Kidney (tissue), 22 donors: ENCODE measurements at places on chromosomes 12 and 14.

DNA sequence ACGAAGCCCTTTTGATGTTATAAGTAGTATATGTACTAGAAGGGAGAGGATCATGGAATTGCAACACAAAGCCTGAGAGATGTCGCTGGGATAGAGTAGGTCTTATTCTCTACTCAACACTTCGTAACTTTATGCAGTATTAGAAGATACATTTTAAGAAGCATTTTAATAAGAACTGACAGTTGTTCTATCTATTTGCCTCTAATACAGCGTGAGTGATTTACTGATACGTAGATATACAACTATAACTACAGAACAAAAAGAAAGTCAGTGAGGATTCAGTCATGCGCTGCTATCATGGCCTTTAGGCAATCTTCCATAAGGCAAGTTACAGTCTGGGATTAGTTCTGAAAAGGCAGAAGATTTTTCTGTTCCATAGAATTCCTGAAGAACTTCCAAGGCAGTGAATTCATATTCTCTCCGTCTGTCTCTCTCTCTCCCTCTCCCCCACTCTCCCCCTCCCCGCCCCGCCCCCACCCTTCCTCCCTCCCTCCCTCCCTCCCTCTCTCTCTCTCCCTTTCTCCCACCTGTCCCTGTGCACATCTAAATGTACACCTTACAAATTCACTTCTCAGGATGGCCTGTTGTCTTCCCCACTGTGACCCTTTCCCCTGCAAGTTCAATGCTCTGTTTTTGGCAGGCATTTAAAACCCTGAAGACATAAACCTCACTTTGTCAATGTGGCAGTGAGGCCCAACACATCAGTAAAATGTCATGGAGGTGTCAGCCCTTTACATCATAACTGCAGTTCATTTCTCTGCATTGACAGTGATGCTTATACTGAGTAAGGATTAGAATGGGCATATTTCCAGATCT lies 470.6 kb downstream of the EGLN3 start:
- H3K36me3 ChIP-seq, result no peaks in the 10 kb centered on the region
- DNase-seq, result no peak
- H3K4me1 ChIP-seq, result no peaks in the 10 kb centered on the region
- no peak overlapping the region for H3K27ac ChIP-seq

DNA sequence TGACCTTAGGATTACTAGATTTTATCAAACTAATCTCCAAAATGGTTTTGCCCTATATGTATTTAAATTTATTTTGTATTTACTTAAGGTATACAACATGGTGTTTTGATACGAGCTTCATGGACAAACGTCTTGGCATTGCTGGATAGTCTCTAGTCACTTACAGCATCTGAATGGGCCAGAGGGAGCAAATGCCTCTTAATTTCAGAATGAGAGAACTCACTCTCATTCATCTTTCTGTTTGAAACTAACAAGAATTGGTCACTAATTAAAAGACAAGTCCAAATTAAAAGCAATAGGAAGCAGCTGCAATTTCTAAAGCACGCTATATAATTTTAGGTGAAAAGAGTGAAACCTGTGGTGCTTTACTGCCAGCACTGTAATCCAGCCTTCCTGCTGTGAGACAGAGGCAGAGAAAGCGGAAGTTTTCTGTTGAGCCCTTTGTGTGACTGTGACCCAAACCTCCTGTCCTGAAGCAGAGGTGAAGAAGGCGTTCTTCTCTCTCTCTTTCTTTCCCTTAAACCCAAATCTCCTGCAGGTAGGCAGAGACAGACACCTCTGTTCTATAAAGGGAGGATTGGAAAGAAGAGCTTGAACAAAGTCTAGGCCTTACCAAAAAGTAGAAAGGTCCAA lies 184.6 kb upstream of the NAV3 start:
- no peak overlapping the region for H3K4me3 ChIP-seq
- DNase-seq, result no peak
- no peaks in the 10 kb centered on the region for H3K36me3 ChIP-seq
- H3K27me3 ChIP-seq, result no peaks in the 10 kb centered on the region
- no peaks in the 10 kb centered on the region for H3K4me1 ChIP-seq
- H3K27ac ChIP-seq, result no peak overlapping the region

DNA sequence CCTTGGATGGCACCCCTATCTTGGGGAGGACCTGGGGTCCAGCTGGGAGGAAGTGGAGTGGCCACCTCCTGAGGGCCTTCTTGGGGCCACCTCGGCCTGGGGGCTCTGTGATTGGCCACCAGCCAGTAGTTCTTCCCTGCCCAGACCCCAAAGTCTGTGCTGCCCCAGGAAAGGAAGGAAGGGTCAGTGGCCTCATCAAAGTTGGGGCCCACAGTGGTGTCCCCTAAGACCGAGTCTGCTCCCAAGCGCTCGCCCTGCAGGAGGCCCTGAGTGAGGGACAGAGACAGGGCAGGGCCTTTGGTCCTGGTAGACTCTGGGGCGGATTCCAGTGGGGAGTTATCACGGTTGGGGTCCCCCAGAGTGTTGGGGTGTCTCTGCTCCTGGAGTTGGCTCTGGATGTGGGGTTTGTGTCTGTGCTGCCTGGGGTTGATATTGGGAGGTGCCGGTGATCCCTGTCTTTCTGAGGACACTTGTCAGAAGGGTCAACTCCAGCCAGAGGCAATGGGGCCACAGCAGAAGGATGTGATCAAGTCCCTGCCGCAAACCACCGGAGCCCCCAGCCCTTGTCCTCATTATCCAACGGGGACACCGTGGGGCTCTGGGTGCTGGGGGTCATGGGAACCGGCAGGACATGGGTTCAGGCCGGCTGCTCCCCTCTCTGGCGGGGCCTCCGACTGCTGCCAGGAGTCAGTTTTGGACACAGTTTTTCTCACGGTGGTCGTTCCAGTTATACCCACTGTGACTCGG lies 364.3 kb downstream of the TMEM121 start:
- no peaks in the 10 kb centered on the region for H3K36me3 ChIP-seq
- H3K27me3 ChIP-seq, result no peaks in the 10 kb centered on the region
- no peak overlapping the region for H3K4me3 ChIP-seq
- no peak overlapping the region for H3K27ac ChIP-seq
- no peaks in the 10 kb centered on the region for H3K4me1 ChIP-seq
- peak; percentile 55 for DNase-seq

GRCh38 chr14:23579311-23579630 lies 681 bp upstream of the JPH4 start:
- H3K4me3 ChIP-seq, result no peak overlapping the region
- H3K27ac ChIP-seq, result no peak overlapping the region
- DNase-seq, result no peak

DNA sequence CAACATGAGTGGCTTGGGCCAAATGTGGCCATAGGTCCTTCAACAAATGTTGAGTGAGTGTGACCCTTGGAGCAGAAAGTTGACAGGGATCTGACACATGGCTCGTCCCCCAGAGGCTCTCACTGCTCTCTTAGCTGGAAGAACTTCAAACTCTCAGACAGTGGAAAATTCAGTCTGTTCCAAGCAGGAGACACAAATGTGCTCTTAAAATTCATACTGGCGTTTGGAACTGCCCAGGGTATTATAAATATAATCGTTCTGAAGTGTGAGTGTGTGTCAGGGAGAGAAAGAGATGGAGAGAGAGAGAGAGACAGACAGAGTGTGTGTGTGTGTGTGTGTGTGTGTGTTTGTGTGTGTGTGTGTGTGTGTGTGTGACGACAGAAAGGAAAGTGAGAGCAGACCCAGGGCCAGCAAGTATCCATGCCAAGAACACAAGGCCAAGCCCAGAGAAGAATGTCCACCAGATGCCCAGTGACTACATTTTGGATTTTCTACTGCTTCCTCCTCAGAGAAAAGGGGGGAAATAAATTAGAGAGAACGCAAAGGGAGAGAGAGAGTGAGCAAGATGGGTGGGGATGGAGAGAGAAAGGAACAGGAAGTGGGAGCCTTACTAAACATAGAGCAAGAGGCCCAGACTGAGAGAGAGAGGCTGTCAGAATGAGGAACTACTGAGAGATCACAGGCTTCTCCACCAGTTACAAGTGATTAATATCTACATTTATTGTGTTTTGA lies 193.6 kb upstream of the NUDT4 start:
- no peaks in the 10 kb centered on the region for H3K27me3 ChIP-seq
- no peaks in the 10 kb centered on the region for H3K36me3 ChIP-seq
- DNase-seq, result no peak
- no peak overlapping the region for H3K4me3 ChIP-seq
- H3K27ac ChIP-seq, result peak overlapping the region; percentile 35

DNA sequence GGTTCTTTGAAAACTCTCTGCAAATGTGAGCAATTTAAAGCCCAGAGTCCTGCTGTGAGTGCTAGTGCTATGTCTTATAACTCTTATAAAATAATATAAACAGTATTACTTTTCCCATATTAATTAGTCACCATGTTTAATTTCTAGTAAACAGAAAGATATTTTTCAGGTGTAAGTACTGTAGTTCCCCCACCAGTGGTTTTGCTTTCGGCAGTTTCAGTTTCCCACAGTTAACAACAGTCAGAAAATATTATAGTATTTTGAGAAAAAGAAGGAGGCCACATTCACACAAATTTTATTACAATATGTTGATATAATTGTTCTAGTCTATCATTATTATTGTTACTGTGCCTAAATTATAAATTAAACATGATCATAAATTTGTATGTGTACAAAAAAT lies 800.5 kb downstream of the LRFN5 start:
- no peak overlapping the region for H3K27ac ChIP-seq
- DNase-seq, result no peak
- H3K36me3 ChIP-seq, result no peaks in the 10 kb centered on the region
- no peaks in the 10 kb centered on the region for H3K27me3 ChIP-seq
- no peak overlapping the region for H3K4me3 ChIP-seq
- no peaks in the 10 kb centered on the region for H3K4me1 ChIP-seq

DNA sequence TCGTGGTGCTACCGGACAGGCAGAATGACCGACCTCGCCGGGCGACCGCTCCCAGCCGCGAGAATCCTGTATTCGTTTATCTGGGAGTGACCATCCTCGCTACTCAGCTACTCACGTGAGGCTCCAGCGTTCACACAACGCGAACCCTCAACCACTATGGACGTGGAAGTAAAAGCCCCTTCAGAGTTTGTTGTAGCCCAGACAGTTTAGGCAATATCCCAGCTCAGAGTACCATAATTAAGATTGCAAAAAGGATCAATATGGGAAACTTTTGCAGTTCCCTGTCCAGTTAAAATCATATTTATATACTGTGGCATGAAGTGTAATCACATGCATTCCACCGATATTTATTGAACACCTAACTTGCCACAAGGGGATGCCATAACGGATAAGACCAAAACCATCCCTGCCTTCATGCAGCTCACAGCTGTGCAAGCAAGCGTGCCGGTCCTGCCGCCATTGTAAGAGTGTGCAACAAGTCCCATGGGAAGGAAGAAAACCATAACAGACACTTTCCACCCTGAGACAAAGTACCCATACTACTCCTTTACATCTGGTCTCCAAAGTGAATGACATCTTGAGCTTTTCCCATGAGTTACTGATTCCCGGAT lies 938 bp upstream of the MAX start:
- H3K27me3 ChIP-seq, result peaks cover 4% of the 10 kb centered on the region
- no peak overlapping the region for H3K27ac ChIP-seq
- H3K4me1 ChIP-seq, result no peaks in the 10 kb centered on the region
- no peaks in the 10 kb centered on the region for H3K36me3 ChIP-seq
- H3K4me3 ChIP-seq, result peak overlapping the region; percentile 80

- DNase-seq, result peak; percentile 49
- H3K4me3 ChIP-seq, result no peak overlapping the region
- H3K36me3 ChIP-seq, result no peaks in the 10 kb centered on the region
- no peaks in the 10 kb centered on the region for H3K4me1 ChIP-seq
- no peak overlapping the region for H3K27ac ChIP-seq
Measured at GRCh38 chr14:23727566-23728335, 91.6 kb downstream of the DHRS2 start.

- H3K4me3 ChIP-seq, result no peak overlapping the region
- H3K27ac ChIP-seq, result no peak overlapping the region
- H3K36me3 ChIP-seq, result no peaks in the 10 kb centered on the region
- no peaks in the 10 kb centered on the region for H3K27me3 ChIP-seq
- DNase-seq, result no peak
- H3K4me1 ChIP-seq, result no peaks in the 10 kb centered on the region
Measured at GRCh38 chr12:2095878-2096277, 43.1 kb downstream of the CACNA1C start.

DNA sequence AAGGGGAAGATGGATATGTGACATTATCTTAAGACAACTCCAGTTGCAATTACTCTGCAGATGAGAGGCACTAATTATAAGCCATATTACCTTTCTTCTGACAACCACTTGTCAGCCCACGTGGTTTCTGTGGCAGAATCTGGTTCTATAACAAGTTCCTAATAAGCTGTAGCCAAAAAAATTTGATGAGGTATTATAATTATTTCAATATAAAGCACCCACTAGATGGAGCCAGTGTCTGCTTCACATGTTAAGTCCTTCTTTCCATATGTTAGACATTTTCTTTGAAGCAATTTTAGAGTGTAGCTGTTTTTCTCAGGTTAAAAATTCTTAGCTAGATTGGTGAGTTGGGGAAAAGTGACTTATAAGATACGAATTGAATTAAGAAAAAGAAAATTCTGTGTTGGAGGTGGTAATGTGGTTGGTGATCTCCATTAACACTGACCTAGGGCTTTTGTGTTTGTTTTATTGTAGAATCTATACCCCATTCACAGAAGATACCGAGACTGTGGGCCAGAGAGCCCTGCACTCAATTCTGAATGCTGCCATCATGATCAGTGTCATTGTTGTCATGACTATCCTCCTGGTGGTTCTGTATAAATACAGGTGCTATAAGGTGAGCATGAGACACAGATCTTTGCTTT lies 36.9 kb downstream of the PSEN1 start:
- no peaks in the 10 kb centered on the region for H3K27me3 ChIP-seq
- no peaks in the 10 kb centered on the region for H3K4me1 ChIP-seq

DNA sequence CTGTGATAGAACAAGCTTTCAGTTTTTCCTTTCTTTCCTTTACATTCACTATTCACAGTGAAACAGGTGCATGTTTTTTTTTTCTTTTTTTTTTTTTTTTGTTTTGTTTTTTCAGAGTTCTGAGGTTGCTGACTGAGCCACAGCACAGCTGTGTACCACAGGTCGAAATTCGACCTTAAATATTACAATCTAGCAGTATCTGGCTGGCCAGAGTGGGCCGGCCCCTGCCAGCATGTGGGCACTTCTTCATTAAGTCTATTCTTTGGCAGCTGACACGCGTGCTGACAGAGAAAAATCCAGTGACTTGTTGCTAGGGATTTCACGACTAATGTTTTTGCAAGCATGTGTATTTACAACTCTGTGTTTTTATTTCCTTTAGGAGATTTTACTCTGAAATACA lies 33.9 kb downstream of the FBXO33 start:
- no peak overlapping the region for H3K4me3 ChIP-seq
- DNase-seq, result no peak
- no peak overlapping the region for H3K27ac ChIP-seq
- peaks cover 32% of the 10 kb centered on the region for H3K36me3 ChIP-seq
- H3K4me1 ChIP-seq, result peaks cover 4% of the 10 kb centered on the region

GRCh38 chr12:89309440-89309802 lies 42.9 kb downstream of the DUSP6 start:
- H3K4me1 ChIP-seq, result no peaks in the 10 kb centered on the region
- no peak overlapping the region for H3K27ac ChIP-seq
- no peaks in the 10 kb centered on the region for H3K36me3 ChIP-seq

DNA sequence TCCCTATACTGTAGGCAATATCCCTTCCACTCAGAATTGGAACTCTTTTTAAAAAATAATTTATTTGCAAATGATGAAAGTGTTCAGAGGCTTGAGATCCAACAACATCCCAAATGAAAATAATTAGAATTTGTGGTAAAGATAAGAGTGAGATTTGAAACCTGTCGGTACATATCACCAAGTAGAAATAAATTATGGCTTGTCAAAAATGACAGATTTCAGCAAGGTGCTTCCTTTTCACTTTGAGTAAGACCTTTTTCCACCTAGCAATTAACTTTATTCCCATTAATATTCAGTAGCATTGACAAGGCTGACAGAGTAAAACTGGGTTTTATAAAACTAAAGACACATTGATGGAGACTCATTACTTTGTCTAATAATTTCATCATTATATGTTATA lies 107.7 kb upstream of the PRKD1 start:
- H3K27me3 ChIP-seq, result no peaks in the 10 kb centered on the region
- no peak overlapping the region for H3K27ac ChIP-seq
- DNase-seq, result no peak
- no peaks in the 10 kb centered on the region for H3K36me3 ChIP-seq
- H3K4me3 ChIP-seq, result no peak overlapping the region
